MM.1S (cell line): ENCODE measurements at places on chromosomes 7 and 10.

GRCh38 chr7:818031-818699 lies 14.1 kb upstream of the SUN1 start:
- H3K4me3 ChIP-seq: peak overlapping the region; percentile 90
- peaks cover 22% of the 10 kb centered on the region for H3K4me1 ChIP-seq
- no peak overlapping the region for H3K27ac ChIP-seq
- DNase-seq: peak; percentile 49
- H3K36me3 ChIP-seq: peaks cover 2% of the 10 kb centered on the region

GRCh38 chr10:116772909-116773705 lies 30.7 kb upstream of the HSPA12A start:
- DNase-seq: no peak
- H3K4me3 ChIP-seq: no peak overlapping the region
- no peaks in the 10 kb centered on the region for H3K4me1 ChIP-seq
- H3K27me3 ChIP-seq: no peaks in the 10 kb centered on the region
- no peak overlapping the region for H3K27ac ChIP-seq

DNA sequence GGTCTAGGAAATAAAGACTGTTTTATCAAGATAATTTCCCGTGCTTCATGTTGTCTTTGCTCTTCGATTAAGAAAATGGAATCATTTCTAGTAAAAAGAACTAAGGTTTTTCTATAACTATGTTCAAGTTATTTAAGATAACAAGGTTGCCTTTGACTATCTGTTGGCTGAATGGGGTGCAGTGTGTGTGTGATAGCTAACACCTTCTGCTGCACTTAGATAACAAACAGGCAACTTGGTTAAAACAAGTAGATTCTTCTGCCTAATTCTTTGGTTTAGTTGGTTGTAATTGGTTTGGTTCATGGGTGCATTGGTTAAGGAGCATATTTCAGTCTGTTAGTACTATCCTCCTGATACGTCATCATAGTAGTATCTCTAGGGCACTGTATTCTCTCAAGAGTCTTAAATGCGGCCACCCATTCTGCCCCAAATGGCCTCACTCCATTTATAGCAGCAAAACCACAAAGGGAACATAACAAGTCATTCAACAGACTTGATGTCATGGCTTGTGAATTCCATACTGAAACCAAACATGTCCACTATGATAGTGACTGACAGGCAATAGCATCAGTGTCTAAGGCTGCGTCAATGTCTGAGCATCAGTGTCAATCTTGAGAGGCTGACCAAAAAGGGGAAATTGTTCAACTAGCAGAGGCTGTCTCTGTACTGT lies 55.7 kb downstream of the CCDC3 start:
- H3K27me3 ChIP-seq: no peaks in the 10 kb centered on the region

DNA sequence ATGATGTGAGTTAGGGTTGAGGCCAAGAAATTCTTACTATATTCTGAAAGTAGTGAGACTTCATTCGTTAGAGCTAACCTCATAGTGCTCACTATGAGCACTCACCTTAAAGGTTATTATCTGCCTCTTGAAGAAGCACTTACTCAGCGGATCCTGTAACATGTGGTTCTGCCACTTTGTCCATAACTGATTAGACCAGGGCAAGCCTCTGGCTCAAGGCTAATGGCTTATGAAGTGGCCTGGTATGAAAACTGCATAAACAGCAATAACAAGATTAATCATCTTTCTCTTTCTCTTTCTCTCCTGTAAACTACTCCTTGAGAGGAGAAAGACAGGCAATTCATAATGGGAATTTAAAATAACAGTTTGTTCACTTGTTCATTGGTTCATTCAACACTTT lies 82.8 kb downstream of the MAPK8 start:
- peak; percentile 81 for DNase-seq
- no peaks in the 10 kb centered on the region for H3K36me3 ChIP-seq
- peaks cover 50% of the 10 kb centered on the region for H3K4me1 ChIP-seq
- H3K27ac ChIP-seq: peak overlapping the region; percentile 5; the same call in 1 of the 2 replicates
- H3K27me3 ChIP-seq: no peaks in the 10 kb centered on the region

DNA sequence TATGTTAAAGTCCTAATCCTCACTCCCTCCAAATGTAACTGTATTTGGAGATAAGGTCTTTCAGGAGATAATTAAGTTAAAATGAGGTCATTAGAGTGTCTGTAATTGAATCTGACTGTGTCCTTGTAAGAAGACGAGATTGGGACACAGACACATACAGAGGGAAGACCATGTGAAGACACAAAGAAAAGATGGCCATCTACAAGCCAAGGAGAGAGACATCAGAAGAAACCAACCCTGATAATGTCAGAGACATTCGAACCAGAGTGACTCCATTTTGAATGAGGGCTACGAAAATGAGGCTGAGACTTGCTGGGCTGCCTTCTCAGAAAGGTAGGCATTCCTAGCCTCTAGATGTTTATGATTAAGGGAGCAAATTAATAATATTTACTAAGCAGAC lies 542 bp upstream of the SAMD9L start:
- H3K27me3 ChIP-seq: no peaks in the 10 kb centered on the region
- no peak overlapping the region; the same call in 1 of the 2 replicates for H3K4me3 ChIP-seq
- H3K27ac ChIP-seq: peak overlapping the region; percentile 67; the same call in 1 of the 2 replicates
- no peak for DNase-seq
- peaks cover 12% of the 10 kb centered on the region for H3K4me1 ChIP-seq
- H3K36me3 ChIP-seq: peaks cover 10% of the 10 kb centered on the region; the same call in 1 of the 2 replicates

- H3K4me1 ChIP-seq: no peaks in the 10 kb centered on the region
- H3K27me3 ChIP-seq: no peaks in the 10 kb centered on the region
- H3K27ac ChIP-seq: no peak overlapping the region
- DNase-seq: no peak
Measured at GRCh38 chr10:48590945-48591344, 13.9 kb downstream of the ARHGAP22 start.

GRCh38 chr7:45990276-45990675 lies 69.2 kb upstream of the IGFBP3 start:
- H3K36me3 ChIP-seq: no peaks in the 10 kb centered on the region
- H3K4me1 ChIP-seq: no peaks in the 10 kb centered on the region
- DNase-seq: no peak
- no peak overlapping the region for H3K27ac ChIP-seq

- peak overlapping the region; percentile 70 for H3K4me3 ChIP-seq
- H3K36me3 ChIP-seq: no peaks in the 10 kb centered on the region
- H3K27ac ChIP-seq: peak overlapping the region; percentile 6; the same call in 1 of the 2 replicates
- H3K27me3 ChIP-seq: no peaks in the 10 kb centered on the region
- DNase-seq: peak; percentile 79
Measured at GRCh38 chr7:148962823-148963582, 65.3 kb downstream of the PDIA4 start.

DNA sequence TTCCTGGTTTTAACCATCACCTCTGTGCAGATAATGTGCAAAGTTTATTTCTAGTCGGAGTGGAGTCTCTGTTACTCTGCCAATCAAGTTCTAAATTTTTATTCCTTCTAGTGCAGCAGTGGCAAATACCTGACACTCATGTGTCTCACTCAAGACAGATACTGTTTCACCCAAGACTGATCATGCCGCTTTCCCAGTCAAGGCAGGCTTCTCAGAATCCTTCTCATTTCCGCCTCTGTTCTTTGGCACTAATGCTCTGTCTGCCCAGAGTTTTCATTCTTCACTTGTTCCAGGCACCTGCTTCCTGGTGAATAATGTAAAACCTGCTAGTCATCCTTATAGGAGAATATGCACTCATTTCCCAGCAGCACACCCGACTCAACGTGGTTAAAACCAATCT lies 24.7 kb downstream of the MET start:
- H3K36me3 ChIP-seq: no peaks in the 10 kb centered on the region
- DNase-seq: no peak
- H3K27ac ChIP-seq: no peak overlapping the region
- no peaks in the 10 kb centered on the region for H3K27me3 ChIP-seq

DNA sequence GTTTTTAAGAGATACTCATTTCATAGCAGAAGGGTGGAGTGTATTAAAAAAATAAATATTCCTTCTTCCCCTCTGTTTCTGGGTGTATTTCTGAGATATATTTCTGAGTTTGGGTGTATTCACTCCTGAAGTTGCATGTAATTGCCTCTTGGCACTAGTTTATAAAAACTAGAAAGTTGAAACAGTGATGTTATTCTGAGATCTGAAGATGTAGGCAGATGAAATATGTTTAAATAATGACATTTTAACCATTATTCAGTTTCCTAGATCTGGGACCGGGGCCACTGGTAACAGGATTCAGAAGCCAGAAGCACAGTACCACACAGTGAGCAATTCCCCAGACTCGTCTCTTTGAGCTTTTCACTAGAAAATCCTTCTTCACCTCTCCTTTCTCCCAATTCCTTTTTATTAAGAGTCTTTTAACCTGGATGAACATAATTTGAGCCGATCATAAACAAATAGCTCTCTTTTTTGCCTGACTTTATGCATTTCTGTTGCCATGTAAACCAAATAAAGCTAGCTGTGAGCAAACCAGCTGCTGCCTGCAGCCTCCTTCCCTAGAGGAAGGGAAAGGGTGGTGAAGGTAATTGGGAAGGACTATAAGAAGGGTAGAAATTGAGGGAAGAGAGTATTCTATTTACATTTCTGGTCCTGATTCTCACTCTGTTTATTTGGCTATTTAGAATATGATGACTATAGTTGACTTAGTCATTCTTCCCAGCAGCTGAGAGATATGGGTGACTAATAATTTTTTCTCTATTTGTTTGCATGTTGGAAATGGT lies 101.8 kb upstream of the STRIP2 start:
- H3K27me3 ChIP-seq: no peaks in the 10 kb centered on the region
- no peak overlapping the region for H3K4me3 ChIP-seq
- H3K4me1 ChIP-seq: no peaks in the 10 kb centered on the region

GRCh38 chr10:113585949-113586348 lies 33.1 kb downstream of the HABP2 start:
- no peaks in the 10 kb centered on the region for H3K36me3 ChIP-seq
- no peaks in the 10 kb centered on the region for H3K4me1 ChIP-seq
- no peaks in the 10 kb centered on the region for H3K27me3 ChIP-seq
- H3K4me3 ChIP-seq: no peak overlapping the region
- no peak for DNase-seq
- H3K27ac ChIP-seq: no peak overlapping the region

GRCh38 chr7:78254726-78255055 lies 456.1 kb downstream of the PHTF2 start:
- H3K4me3 ChIP-seq: no peak overlapping the region
- peaks cover 4% of the 10 kb centered on the region; the same call in 1 of the 2 replicates for H3K36me3 ChIP-seq
- H3K27ac ChIP-seq: peak overlapping the region; percentile 49; the same call in 1 of the 2 replicates

DNA sequence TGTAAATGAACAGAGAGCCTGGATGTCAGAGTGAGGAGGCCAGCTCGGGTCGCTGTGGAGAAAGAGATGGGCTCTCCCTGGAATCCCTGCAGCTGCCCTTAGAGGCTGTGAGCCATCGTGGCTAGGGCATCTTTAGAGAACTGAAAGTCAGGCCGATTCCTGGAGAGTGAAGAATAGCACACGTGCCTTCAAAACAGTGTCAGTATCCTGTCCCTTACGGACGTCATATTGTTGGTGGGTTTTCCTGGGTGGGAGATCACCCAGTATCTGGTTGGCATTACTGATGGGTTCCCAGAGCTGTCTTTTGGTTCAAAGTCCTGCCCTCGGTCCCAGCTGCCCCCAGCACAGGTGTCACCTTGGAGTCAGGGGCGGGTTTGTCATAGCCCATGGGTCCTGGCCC lies 25.3 kb downstream of the IKZF1 start:
- H3K4me3 ChIP-seq: no peak overlapping the region
- no peak for DNase-seq
- H3K27me3 ChIP-seq: no peaks in the 10 kb centered on the region
- peaks cover 47% of the 10 kb centered on the region for H3K4me1 ChIP-seq
- no peaks in the 10 kb centered on the region; the same call in none of the 2 replicates for H3K36me3 ChIP-seq
- H3K27ac ChIP-seq: peak overlapping the region; percentile 35; the same call in 1 of the 2 replicates
